Type B pancreatic cell (in vitro differentiated cells): ENCODE measurements at places on chromosomes 2 and 18.
A peak's percentile ranks its signal among the peaks of the same experiment; 100 is the strongest.

- no peak for DNase-seq
Observed at GRCh38 chr2:202695166-202695565, 60.4 kb downstream of the FAM117B start.

DNA sequence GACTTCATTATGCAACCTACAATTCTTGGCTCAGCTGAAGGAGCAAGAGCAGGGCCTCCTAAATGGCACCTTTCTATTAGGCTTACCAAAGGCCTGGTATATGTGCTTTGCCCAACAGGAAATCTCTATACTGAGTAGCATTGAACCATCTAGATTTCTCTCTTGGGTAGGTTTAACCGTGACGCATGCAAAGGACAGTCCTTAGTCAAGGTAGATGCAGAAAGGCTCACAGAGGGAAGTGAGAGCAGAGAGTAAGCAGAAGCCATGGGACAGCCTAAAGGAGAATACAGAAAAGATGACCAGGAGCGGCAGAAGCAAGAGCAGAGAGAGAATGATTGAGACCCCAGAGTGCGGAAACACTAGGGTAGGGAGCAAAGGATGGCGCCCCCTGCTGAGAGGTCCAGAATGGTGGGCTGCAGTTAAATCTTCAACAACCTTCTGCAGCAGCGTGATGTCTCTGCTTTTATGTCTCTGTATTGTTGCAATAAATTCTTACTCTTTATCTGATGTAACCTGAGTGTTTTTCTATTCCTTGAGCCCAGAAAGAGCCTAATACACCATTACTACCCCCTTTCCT, 4.7 kb upstream of the OSBPL1A start:
- no peak for DNase-seq

DNA sequence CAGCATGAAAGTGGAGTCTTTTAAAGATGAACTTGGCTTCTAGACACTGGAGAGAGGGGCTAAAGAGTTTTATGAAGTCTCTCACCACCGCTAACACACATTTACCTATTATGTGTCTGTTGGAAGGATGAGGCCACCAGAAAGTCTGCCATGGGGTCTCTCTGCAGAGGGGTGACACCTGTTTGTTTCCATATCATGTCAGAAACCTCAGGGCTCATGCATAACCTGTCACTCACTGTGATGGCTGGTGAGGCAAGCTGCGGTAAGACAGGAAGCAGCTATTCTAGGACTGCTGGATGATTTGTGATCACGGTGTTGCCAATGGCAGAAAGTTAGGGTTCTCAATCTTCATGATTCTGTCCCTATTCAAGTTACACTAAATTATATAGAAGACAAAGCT, 60.8 kb upstream of the DNMT3A start:
- no peak for DNase-seq

DNA sequence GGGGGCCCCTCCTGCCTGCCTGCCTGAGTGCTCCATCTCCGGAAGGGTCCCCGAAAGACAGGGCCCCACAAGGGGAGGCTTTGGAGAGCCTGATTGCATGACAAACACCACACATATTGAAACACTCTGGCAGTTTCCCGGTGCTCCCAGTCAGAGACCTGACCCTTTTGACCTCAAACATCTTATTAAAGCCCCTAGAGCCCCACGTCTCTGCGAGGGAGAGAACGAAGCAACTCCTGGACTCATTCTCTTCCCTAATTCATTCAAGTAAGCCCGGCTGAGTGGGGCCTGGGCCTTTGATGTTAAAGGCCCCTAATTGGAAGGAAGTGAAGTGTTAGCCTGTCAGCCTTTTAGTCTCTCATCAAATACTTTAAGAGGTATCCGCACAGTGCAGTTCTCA, 335.6 kb downstream of the CYRIA start:
- DNase-seq, result no peak

- no peak for DNase-seq
Observed at GRCh38 chr2:240584486-240585031, 2.0 kb upstream of the CAPN10 start.

DNA sequence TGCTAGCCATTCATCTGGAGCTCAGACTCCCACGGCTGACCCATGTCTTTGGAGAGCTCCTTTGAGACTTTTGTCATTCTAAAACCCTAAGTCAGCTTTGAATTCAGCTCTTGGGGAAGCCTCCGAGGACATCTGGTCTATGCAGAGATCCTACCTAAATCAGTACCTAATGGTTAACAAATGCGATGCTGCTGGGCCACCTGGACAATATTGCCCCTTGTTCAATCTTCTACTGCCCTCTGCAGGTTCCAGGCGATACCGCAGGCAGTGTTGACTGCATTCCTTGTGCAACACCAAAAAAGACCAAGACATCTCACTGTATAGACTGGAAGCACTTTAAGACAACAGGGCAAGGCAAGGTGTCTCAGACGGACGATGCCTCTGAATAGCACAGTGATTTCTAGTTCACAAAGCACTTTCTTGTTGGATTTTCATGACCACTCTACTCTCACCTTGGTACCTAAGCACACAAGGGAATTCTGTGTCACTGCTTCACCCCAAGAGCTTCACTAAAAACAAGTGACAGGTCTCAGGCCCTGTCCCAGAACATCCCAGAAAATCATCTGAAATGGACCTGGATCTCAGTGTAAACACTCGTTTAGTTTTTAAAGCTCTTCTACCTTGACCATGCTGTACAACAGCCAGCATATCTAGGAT, 80.9 kb downstream of the XDH start:
- peak; percentile 84 for DNase-seq
